Stimulated activated CD4-positive, alpha-beta T cell treated with anti-CD3 and anti-CD28 coated beads, Interleukin-1b, Interleukin-23, amount 100 ng/mL, for 24 hours (primary cell): ENCODE measurements at places on chromosomes 4 and X.

DNA sequence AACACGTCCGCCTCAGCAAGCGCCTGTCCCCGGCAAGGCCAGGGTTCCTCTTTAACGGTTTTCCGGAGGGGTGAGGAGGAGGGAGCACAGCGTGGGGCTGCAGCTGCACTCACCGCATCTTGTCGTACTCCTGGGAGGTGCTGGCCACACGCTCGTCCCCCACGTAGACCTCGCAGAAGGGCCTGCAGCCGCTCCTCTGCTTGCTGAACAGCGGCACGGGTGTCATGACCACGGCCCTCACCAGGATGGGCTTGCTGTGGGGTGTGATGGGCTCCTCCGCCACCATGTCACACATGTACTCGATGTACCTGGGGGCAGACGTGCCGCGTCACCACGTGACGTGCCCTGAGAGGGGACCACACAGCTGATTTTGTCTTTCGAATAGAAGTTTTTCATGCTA is 51.6 kb upstream of the CPLX1 start:
- no peak for DNase-seq

DNA sequence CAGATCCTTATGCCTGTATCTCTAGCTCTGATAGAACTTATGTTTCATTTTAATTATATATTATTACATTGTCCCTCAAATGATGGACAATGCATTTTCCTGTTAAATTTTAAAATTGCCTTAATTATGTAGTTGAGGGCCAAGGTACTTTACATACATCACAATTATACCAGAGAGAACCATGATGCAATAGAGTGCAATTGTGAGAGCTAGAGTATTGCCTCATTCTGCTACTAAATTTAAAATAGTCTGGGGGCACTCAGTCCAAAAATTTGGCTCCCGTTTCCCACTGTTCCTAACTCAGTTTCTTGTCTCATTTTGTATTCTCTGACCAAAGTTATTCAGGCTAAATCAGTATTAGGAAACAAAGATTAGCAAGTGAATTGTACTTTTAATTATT is 378.5 kb upstream of the ZFP42 start:
- no peak for DNase-seq

GRCh38 chrX:124475358-124475757 is 129.0 kb downstream of the SH2D1A start:
- DNase-seq: no peak

GRCh38 chr4:69057620-69058409 is 38.5 kb upstream of the UGT2B7 start:
- DNase-seq: no peak

GRCh38 chrX:119692191-119693039 is 553 bp downstream of the SEPTIN6 start:
- DNase-seq: peak; percentile 59

GRCh38 chrX:111823703-111824102 is 52.3 kb upstream of the TRPC5OS start:
- no peak for DNase-seq

DNA sequence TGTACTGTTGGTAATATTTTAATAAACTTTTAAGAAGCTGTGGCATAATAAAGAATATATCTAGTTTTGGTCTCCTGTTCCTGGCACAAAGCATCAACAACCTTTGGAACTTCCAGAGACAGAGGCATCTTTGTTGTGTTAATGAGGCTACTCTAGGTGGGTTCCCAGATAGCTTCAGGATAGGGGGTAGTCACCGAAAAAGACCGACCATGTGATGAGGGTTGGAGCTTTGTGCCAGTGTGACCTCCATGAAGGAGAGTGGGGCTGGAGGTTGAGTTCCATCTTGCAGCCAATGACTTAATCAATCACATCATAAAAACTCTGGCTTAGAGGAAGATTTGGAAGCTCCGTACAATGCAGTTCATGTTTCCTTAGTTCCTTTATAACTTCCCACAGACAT is 9.9 kb downstream of the PPAT start:
- no peak for DNase-seq

GRCh38 chr4:7383266-7383665 is 51.5 kb downstream of the PSAPL1 start:
- no peak for DNase-seq
